Activated CD4-positive, alpha-beta T cell treated with anti-CD3 and anti-CD28 coated beads for 4 hours (primary cell): ENCODE measurements at places on chromosomes 6 and 20.
A peak's percentile ranks its signal among the peaks of the same experiment; 100 is the strongest.

DNA sequence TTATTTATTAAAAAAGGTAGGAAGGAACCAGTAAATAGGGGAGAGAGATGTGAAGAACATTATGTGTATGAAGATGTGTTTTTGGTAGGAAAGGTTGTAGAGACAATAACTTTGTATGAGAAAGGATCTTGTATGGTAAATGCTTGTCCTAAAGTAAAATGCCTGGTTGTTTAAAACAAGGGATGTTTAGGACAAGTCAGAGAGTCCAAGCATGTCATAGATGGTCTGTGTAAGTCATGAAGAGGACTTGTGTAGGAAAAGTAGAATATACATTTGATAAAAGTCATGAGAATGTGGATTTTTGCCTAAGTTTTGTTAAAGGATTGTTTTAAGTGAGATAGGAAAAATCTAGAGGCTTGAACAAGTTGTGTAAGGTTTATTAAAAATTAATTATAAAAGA, 325.1 kb downstream of the CDH26 start:
- no peak for DNase-seq

GRCh38 chr20:57748601-57749130, 38.9 kb upstream of the PMEPA1 start:
- DNase-seq = peak; percentile 50

DNA sequence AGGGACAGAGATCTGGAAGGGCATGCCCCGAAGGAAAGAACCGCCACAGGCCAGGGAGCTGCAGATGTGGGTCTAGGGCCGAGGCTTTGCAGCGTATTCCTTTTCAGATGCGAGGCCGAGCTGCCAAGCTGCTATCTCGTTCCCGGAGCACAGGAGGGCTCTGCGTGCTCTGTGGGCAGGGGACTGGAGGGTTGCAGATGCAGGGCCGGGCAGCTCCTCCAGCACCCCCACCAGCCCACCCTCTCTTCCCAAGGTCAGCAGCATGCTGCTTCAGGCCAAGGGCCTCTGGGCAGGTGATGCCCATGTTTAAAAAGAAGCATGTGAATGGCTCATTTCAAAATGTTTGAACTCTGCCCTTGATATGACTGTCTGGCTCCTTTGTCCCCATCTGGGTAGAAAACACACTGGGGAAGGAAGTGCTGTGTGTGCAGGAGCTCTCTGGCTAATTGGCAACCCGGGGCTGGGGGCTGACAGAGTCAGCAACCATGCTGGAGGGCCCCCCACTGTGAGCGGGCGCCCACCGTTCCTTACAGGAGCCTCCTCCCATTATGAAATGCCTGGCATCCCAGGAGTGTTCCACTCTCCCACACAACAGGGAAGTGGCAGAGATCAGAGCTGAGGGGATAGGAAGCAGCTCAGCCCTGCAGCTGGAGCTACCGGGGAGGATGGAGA, 353.3 kb downstream of the ZFAND3 start:
- DNase-seq = no peak

GRCh38 chr6:155738602-155739105, 283.0 kb upstream of the NOX3 start:
- DNase-seq = no peak

DNA sequence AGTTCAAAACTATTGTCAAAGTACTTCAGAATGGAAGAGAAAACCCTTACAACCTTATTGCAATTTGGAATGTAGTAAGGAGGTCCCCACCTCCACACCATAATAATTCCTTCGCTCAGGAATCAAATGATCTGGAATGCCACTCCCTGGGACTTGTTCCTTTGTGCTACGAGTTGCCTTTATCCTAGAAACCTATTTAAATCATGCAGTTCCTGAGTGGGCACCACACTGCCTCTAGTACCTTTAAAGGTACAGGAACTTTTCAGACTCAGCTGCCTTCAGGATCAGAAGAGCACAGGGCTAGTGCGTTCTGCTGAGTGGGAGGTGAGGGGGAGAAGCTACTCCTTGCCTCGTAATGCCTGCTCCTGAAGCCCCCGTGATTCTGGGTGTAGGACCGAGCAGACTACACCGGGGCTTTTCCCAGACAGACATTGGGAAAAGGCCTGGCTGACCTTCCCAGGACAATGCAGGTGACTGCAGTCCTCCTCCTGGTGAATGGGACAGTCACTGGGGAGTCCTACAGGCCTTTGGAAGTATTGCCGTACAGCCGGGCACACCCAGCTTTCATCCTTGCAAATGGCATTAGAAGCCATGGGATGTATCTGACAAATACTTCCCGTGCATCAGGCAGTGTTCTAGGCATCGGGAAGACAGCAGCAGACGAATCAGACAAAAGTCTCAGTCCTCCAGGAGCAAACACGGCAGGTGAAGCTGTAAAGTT, 11.8 kb upstream of the TUBB2B start:
- DNase-seq = no peak

DNA sequence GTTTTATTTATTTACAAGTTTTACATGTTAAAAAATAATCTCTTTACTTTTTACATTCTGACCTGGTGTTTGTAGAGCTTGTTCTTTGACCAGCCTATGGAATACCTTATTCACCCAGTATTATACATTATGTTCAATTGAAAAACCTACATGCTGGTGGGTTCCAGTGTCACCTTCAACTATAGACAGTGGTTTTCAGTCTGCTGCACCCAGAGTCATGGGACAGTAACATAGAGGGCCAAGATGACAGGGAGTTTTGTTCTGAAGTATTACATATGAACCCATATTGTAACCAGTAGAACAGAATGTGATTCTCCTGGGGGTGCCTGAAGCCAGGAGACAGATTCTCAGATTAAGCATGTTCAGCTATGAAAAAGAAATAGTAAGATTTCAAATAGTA, 139.5 kb upstream of the SCGN start:
- DNase-seq = no peak

GRCh38 chr20:64220891-64221527, 34.5 kb upstream of the PCMTD2 start:
- DNase-seq = no peak

- DNase-seq = no peak
Observed at GRCh38 chr6:18820725-18821124, 433.6 kb downstream of the RNF144B start.

GRCh38 chr6:118198746-118199145, 291.7 kb downstream of the SLC35F1 start:
- DNase-seq = no peak

- no peak for DNase-seq
Observed at GRCh38 chr6:138849791-138850190, 53.9 kb downstream of the ECT2L start.

DNA sequence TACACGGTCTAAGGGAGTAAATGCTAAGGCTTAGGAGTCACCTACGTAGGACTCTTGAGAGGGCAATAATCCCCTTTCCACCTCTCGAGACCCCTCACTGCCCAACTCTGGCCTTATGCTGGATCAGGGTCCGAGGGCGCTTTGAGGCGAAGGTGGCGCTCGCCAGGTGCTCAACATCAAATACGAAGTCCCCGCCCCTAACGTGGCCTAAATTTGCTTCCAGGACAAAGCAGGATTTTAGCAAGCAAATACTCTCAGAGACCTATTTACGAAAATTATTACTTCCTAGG, 406 bp upstream of the TRIM26 start:
- no peak for DNase-seq

- DNase-seq = no peak
Observed at GRCh38 chr20:20450521-20450920, 82.6 kb downstream of the INSM1 start.

DNA sequence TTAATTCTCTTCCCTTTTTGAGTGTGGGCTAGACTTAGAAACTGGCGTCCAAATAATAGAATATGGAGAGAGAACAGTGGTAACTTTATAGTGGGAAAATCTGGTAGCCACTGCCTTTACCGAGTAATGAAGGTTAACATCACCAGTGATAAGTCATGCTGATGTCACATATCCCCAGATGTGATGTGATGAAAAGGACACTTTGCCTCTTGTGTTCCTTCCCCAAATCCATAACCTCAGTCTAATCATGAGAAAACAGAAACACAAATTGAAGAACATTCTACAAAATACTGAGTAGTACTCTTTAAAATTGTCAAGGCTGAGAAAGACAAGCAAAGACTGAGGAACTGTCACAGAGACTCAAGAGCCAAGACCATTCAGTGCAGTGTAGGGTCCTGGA, 17.8 kb downstream of the ANKS1A start:
- DNase-seq = no peak

GRCh38 chr6:155327326-155328073, 13.2 kb upstream of the TFB1M start:
- peak; percentile 76 for DNase-seq

DNA sequence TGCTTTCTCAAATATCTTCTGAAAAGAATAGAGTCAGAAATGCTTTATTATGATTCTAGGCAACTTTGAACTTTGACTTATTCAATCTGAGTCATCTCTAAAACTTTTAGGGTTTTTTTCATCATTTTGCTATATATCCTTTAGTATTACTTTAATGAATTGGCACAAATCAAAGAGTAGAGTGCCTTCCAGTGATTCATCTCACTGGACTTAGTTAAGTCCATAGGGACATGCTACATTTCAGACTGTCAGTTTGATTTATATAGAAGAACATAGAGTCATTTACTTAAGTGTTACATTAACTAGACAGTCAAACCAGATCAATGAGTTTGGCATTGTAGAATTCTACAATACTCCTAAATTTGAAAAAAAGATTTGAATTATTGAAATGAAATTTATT, 1235.7 kb upstream of the MAP3K7 start:
- DNase-seq = no peak

GRCh38 chr6:107218142-107218541, 102.8 kb upstream of the BEND3 start:
- DNase-seq = no peak

GRCh38 chr6:167091026-167091804, 31.7 kb upstream of the CCR6 start:
- no peak for DNase-seq

- no peak for DNase-seq
Observed at GRCh38 chr6:110529355-110529754, 52.9 kb upstream of the SLC22A16 start.

GRCh38 chr6:13733178-13733887, 21.7 kb upstream of the RANBP9 start:
- DNase-seq = no peak

GRCh38 chr20:32672982-32673851, 524 bp downstream of the C20orf203 start:
- no peak for DNase-seq

DNA sequence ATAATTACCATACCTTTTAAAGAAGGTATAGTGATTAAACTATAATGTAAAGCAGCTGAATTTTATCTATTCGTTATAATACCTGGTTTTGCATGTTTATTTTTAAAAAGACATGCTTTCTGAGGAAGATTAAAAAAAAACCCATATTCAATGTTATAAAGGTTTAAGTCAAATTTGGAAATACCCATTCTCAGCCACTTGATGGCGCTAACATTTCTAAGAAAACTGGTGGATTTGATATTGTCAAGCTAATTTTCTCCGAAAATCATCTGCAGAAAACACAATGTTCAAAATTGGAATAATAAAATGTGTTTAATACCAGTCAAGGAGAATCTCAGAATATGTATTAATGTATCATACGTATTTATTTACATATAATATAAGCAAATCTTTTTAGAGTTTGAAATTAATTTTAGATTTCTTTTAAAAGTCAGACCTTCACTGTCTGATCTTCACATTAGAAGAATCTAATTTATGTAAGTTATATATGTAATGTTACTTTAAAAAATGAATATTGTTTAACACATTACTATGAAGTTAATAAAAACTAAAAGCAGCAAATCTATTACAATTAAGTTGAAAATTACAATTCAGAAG, 35.0 kb downstream of the SHPRH start:
- DNase-seq = no peak

DNA sequence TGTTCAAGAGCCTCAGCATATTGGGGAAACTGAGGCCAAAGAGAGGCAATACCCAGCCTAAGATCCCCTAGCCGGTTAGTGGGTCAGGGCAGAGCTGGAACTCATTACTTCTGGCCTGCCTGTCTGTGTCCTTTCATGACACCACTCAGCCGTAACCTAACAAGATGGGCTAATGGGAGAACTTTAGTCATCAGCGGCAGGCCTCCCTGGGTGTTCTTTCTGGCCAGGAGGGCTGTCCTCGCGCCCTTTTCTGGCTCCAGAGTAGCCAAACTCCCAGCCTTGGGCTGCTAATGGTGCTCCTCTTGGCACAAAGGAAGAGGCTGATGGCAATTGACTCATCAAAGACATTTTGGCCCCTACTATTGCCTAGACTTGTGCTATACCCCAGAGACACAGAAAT, 76.6 kb downstream of the NCR2 start:
- DNase-seq = no peak

- DNase-seq = no peak
Observed at GRCh38 chr6:35722121-35722761, 14.6 kb upstream of the ARMC12 start.

GRCh38 chr6:32337186-32337805, 34.4 kb downstream of the TSBP1 start:
- DNase-seq = no peak

DNA sequence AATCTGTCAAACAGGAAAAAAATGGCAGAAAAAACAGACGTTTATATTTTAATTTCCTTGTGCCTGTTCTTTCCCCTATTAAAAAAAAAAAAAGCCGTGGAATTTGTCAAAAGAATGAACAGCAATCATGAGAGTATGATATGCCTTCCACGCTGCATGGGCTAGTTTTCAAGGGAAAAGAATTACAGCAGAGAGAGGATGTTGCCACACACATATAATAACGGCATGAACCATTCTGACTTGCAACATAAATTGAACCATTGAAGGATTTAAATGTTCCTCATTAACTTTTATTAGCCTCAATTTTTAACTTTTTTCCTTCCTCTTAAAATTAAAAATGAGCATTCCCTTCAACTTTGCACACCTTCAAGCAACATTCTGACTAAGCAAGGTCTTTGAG, 301.8 kb downstream of the FOXC1 start:
- DNase-seq = no peak
